Thyroid gland (tissue), 4 donors: ENCODE measurements at places on chromosomes 12 and 14.

DNA sequence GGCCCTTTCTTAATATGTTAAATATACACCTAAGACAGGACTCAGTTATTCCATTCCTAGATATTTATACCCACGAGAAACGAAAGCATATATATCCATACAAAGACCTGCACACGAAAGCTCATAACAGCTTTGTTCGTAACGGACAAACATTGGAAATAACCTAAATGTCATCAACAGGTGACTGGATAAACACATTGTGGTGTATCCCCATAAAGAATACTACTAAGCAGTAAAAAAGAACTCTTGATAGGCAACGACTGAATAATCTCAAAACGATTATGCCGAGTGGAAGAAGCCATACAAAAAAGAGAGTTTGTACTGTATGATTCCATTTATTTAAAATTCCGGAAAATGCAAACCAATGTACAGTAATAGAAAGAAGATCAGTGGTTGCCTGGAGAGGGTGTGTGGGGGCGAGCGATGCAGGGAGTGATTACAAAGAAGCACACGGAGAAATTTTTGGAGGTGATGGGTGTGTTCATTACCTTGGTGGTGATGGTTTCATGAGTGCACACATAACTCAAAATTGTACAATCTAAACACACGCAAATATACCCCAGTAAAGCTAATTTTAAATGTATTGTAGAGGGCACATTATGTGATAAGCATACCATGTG is 1.4 kb upstream of the SCN8A start:
- no peak for DNase-seq

DNA sequence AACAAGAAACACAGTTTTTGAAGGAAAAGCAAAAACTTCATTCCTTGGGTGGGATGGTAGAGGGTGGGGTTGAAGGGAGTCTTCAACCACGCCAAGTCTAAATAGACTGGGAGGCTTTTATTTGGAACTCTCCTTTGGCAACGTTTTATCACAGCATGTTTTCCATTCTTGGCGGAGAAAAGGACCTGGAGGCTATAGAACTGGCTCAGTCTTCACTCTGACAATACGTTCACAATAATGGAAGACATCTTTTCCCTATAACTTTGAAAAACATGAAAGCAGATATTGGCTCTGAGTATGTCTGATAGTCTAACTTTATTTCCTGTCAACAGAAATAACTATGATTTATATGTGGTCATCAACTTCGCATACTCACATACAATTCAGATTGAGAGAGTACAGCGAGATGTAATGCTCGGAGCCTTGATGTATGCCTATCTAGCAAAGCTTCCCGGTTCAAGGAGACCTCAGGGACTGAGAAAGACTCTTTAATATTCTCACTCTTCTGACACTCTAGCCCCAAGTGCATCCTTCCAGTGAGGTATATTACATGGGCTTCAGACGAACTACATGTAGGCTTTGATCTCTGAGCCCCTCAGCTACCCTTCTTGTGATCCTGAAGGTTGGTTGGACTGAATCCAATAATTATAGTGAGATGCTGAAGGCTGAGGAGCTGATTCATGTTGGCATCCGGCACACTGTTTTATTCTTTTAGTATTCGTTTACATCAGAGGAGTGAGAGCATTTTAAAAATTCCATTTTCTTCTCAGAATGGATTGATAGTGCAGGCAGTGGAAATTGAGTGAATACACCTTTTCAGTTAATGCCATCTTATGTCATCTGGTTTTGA is 14.0 kb downstream of the TMEM30B start:
- no peak for DNase-seq

DNA sequence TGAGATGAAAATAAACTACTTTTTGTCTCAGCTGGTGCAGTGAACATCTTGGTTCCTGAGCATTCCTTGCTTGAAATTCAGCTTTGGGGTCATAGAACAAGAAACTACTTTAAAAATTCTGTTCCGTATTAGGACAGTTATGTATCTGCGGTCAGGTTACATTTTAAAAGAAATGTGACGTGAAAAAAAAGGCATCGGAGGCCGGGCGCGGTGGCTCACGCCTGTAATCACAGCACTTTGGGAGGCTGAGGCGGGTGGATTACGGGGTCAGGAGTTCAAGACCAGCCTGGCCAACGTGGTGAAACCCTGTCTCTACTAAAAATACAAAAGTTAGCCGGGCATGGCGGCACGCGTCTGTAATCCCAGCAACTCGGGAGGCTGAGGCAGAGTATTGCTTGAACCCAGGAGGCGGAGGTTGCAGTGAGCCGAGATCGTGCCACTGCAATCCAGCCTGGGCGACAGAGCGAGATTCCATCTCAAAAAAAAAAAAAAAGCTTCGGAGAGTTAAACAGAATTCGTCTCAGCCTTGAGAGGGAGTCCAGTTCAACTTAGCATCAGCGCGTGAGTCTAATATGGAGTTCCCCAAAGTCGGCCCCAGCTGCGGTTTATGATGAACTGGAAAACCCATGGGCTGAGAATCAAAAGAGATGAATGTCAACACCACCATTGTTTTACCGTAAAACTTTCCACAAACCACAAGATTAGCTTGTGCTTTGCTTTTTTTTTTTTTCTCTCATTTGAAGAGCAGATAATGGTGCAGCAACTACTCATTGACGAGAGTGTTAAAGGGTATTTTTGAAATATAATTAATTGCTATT is 2.1 kb upstream of the SLC2A13 start:
- no peak for DNase-seq

DNA sequence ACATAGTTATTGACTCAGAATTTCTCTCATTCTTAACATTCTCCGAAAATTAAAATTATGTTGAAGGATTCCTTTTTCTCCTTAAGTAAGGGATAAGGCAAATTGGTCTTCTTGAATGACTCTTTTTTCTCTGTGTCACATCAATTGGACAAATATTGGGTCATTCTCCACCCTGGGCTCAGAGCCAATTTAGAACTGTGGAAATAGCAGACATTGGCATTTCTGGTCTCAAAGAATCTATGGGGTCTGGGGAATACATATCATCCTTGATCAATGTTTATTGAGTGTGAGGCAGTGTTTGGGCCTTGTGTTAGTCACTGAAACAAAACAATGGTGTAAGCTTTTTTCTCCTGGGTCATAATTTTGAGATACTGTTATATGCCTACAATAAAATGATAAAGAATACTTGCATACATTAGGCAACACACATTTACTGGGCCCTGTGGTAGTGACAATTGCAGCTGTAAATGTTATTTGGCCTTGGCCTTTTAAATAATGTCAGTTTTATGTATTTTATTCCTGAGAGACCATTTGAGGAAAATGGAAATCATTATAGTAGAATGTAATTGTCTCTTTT is 414.6 kb downstream of the TMEM132D start:
- no peak for DNase-seq

DNA sequence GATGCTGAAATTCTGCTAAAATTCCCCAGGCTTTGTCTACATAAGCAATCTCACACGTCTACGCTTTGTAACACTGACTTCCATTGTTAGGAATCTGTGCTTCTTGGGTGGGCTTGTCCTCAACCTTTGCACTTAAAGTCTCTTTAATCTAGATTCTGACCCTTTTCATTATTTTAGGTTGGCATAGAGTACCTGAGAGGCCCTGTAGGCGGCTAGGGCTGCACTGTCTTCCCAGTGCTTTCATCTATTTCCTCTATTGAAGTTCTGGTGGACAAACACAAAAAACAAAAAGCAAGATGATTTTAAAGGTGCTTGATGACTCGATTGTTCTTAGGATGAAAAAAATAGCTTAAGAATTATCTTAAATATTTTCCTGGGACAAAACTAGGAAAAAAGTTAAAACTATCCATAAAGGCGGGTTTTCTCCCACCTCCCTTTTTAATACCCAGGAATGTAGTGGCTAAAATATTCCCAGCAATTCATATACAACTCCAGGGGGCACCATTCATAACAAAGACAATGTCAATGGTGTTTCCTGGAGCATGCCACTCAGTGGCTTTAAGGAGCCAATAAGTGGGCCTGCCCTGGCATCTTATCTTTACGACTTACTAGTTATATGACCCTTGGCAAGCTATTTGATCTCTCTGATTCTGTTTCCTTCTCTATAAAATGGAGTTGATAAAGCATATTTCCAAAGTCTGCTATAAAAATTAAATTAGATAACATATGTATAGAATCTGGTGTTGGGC is 197.5 kb downstream of the STXBP6 start:
- DNase-seq = no peak

DNA sequence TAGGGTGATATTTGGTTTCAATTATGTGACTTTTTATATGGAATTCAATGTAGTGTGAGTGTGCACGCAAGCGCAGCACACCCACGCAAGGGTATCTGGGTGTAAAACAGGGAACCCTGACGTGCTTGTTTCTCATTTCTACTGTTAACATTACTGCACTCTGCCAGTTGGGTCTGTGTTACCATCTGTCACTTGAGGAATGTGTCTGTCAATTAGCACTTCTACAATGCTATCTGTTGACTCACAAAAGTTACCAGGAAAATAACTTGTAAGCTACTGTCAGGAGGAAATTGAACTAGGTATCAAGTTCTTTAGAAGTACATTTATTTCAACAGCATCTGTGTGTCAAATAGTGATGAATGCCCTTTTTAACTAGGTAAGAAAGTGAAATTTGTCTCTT is 695.5 kb upstream of the LRFN5 start:
- DNase-seq = no peak

- no peak for DNase-seq
Measured at GRCh38 chr12:33484161-33484560, 44.5 kb upstream of the SYT10 start.

- DNase-seq = no peak
Measured at GRCh38 chr12:4091016-4091743, 182.4 kb upstream of the CCND2 start.

DNA sequence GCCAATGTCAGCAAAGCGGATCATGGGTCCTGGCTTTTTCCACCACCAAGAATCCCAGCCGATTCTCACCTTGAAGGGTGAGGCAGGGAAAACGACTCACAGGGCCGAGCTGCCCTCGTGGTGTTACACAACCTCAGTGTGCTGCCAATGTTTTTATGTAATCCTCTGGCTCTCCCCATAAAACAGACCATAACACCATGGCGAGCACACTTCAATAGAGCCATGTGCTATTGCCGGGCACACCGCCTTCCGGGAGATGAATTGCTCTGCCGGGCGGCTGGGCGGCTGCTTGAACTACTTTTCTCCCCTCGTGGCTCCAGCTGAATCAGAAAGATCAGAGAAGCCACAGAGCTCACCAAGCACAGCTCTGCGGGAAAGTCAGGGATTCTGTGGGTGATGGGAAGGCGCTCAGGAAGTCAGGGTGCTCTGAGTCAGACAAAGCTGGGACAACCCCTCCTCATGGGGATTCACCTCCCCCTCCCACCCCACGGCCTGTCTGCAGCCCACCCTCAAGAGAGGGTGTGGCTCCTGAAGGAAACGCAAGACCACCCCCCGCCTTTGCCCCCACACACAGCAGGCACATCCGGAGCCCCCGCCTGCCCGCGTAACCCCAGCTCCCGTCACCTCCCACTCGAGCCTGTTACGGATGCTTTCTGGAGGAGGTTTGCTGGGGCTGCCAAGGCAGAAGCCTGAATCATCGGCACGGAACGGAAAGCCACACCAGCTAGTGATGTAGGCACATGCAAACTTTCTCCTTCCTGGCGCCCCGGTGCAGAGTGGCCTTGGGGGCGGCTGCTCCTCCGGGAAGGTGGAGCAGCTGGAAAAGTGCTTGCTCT is 1.8 kb downstream of the GALNT9 start:
- peak; percentile 84 for DNase-seq

DNA sequence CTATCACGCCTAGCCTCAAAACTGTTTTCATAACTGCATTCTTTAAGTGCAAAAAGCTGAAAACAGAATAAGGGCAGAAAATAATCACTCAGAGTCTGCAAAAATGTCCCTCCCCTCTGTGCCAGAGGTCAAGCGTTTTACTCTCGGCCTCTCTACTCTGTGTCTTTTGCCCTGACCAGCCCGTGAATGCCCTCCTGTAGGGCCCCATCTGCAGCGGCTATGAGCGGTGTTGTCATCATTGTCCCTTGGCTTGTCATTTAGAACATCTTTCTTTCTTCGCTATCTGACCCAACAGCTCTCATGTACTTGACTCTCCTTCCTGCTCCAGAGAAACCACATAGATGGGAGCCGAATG is 21.7 kb downstream of the ELK3 start:
- no peak for DNase-seq

DNA sequence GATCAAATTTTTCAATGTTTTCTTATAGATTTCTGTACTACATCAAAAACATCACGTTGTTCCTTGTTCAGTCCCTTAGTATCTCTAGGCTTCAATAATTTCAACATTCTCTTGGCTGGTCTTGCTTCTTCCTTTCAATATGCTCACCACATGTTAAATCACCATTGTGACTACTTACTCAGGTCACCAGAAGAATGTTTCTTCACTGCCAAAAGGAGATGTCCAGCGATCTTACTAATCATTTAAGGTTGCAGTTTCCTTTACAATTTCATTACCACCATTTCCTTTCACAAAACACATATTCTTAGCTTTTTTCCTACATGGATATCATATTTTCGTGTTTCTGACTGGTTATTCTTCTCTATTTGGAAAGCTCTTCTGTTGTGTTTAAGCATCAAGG is 363.8 kb downstream of the NAV3 start:
- DNase-seq = no peak

GRCh38 chr12:68673788-68674187 is 13.0 kb upstream of the NUP107 start:
- no peak for DNase-seq

DNA sequence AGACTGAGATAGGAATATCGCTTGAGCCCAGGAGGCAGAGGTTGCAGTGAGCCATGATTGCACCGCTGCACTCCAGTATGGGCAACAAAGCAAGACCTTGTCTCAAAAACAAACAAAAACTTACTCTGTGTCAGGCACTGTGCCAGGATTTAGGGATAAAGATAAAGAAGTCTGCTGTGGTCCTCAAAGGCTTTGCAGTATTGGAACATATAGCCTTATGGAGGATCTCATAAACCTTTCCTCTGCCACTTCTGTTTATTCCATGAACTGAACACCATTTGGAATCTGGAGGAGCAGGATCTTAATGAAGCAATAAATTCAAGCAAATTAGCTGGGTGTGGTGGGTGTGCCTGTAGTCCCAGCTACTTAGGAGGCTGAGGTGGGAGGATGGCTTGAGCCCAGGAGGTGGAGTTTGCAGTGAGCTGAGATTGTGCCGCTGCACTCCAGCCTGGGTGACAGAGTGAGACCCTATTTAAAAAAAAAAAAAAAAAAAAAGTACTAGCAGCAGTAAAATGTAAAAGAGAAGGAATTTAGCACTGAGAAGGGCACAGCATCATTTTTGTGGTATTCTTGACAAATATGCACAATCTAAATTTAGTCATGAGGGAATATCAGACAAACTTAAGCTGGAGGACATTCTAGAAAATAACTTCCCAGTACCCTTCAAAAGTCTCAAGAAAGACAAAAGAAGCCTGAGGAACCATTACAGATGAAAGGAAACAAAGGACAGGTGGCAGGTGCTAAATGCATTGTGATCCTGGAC is 27.1 kb downstream of the BMAL2 start:
- DNase-seq = no peak
